NCI-H748 treated with DMSO at 0.1 percent for 48 hours (cell line): ENCODE measurements at places on chromosomes 6 and 20.

GRCh38 chr6:95133578-95133977, 443.8 kb upstream of the MANEA start:
- peak; percentile 50 for DNase-seq

- no peak for DNase-seq
Observed at GRCh38 chr6:116409756-116410155, 39.0 kb downstream of the DSE start.

DNA sequence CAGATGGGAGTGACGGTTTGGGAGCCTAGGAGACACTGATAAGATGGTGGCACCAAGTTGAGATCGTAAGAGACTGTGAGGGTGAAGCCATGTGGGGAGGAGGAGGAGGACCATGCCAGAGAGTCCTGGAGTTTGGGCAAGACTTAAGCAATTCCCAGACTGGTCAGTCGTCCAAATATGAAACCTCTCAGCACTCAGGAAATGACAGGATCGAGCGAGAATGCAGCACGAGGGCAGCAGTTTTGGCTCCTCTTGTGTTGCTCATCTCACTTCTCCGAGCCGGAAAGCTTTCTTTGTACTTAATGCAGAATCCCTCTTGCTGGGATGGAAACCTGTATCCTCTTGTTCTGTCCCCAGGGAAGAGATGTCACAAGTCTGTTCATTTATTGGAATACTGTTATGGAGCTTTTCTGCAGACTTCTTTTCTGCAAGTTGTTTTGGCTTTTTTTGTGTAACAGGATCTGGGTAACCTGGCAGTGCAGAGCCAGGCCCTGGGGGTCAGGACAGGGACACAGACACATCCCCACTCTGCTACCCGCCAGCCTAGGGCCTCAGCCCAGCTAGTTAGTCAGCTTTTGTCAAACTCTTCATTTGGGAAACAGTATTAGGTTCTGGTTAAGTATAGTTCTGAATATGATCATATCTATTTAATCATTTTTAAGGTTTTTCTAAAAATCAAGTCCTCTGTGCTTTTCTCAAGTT, 34.3 kb downstream of the FNDC1 start:
- no peak for DNase-seq

- DNase-seq = no peak
Observed at GRCh38 chr6:55560290-55560885, 18.6 kb downstream of the HMGCLL1 start.

GRCh38 chr20:53411129-53411528, 182.5 kb downstream of the ZNF217 start:
- DNase-seq = no peak

- no peak for DNase-seq
Observed at GRCh38 chr6:24549674-24550353, 55.0 kb downstream of the ALDH5A1 start.

GRCh38 chr6:1313384-1313766, 1.5 kb downstream of the FOXQ1 start:
- no peak for DNase-seq

DNA sequence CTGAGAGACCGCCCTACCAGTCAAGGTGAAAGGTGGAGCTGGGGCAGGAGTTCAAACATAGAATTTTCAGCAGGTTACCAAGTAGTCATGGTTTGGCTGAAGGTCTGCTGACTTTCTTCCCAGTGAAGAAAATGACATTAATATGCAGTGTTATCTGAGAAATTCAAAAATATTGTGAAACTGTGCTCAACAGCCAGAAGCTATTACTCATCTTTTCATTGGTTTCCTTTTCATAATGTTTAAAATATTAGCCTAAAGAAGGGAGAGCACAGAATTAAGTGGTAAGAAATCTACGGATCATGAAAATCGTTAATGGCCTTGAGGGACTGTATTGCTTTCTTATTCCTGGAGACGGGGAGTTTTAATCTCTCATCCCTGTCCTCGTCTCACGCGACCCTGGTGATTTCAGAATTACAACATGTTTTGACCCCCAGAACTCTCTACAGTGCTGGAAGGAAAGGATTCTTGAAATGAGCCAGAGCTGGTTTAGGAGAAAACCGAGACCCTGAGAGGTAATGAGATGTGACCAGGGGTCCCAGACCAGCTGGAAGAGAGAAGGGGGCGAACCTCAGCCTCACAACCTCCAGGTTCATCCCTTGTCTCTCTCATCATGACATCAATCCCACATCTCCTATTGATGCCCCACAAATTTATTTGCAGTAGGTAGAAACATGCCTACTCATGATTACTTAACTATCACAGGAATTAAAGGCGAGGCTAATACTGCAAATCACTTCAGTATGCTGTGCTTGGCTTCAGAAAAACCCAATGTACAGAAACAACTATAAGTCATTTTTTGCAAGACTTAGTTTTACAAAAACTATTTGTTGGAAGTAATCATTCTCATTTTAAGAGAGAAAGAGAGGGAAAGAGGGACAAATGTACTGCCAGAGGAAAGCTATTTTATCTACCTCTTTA, 209.5 kb downstream of the FNDC1 start:
- DNase-seq = no peak

DNA sequence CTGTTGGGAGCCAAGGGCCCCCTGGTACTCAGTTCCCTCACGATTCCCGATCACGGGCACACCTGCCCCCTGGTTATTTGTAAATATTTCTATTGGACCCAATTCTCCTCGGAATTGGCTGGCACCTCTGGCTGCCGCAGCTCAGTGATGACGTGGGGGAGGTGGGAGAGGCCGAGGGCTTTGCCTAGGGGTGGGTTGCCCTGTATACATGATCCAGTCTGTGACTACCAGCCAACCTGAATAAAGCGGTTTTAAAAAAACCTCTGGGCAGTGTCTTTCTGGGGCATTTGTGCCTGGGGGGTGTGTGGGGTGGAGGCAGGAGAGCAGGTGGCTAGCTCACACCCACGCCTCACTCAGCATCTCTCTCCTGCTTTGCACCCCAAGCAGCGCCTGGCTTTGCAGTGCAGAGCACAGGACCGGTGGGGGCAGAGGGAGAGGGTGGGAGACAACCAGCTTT, 42.2 kb downstream of the VSTM2L start:
- peak; percentile 41 for DNase-seq

- DNase-seq = no peak
Observed at GRCh38 chr6:121771937-121772720, 336.7 kb downstream of the GJA1 start.

- DNase-seq = no peak
Observed at GRCh38 chr20:10855778-10856177, 182.0 kb upstream of the JAG1 start.

DNA sequence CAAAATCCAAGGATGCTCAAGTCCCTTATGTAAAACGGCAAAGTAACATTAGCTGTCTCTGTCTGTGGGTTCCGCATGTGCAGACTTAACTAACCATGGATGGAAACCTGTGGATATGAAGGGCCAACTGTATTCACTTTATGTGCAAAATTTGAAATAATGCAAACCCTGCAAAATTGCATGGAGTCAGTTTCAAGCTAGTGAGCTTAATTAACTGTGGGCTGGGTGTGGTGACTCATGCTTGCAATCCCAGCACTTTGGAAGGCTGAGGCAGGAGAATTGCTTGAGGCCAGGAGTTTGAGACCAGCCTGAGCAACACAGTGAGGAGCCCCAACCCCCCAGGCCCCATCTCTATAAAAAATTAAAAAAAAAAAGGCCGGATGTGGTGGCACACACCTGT, 81.4 kb downstream of the ANKS1A start:
- no peak for DNase-seq

DNA sequence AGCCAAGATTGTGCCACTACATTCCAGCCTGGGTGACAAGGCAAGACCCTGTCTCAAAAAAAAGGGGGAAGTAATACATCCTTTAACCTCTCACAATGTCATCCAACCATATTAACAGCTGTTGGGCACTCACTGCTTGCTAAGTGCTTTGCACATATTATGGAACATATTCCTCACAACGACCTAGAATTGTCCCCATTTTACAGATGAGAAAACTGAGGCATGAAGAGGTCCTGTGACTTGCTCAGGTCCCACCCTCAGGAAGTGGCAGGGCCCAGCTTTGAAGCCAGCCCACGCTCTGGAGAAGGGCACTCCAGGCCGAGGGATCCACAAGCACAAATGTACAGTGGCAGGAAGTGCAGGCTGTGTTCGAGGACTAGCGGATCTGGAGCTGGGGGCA, 33.3 kb downstream of the BPIFB1 start:
- no peak for DNase-seq

DNA sequence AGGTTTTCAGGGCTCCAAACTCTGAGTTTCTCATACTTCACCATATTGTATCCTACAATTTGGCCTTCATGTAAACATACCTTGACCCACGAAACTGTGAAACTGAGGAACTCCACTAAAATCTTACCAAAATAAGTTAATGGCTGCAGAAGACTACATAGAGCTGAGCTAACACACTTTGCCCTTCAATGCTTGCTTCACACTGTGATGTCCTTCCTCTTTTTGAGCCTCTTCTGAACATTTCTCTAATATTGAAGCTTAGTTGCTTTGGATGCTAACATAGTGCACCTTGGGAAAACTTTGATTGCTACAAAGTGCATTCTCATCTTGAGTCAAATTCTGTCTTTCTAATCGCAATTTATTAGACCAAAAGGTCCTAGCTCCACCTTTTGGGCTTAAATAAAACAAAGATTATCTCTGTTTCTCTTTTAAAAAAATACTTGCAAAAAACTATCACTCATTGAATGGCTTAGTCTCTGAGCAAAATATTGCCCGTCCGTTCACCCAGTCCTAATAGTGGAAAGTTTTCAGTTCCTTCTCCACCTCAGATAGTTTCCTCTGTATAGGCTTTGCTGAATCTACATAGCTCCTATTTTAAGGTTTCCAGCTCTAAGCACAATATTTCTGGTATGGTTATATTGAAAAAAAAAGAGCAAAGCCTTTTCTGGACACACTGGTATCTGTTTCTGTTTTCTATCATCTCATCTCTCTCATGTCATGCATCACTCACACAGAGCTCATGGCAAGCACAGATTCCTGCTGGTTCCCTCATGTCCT, 494.6 kb downstream of the RFPL4B start:
- no peak for DNase-seq

DNA sequence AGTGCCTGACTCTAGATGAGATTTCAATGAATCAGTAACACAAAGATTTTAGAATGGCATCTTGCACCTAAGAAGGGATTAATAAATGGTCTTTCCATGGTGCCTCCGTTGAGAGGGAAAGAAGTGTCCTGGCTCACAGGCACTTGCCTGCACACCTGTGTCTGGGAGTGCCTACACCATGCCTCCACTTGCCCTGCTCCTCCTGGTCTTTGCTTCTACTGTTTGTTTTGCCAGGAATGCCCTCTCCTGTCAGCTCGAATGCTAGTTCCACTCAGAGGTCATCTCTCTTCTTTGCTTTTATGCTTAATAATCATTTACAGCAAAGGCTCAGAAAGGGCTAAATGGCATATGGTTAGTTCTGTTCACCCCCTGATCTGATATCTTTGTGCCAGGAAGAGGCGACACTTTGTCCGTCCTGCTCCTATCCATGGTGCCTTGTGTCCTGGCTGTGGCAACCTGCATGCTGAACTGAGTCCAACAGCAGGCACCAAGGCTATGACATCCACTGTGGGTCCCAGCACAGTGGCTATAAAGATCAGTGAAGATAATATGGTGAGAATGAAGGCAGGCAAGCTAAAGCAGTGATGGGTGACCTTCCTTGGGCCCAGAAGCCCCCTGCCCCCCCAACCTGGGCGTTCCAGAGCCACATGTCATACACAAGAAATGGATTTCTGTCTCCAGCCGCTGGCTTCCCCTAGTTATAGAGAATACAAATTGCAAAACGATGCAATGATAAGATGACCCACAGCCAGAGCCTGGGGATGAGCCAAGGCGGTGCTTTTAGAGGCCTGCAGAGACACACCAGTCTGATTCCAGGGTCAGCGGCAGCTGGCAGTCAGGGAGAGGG, 1.4 kb downstream of the C6orf132 start:
- no peak for DNase-seq

- no peak for DNase-seq
Observed at GRCh38 chr6:166625356-166625755, 1.7 kb downstream of the RPS6KA2 start.

GRCh38 chr6:122692175-122692598, 82.0 kb downstream of the PKIB start:
- DNase-seq = no peak

DNA sequence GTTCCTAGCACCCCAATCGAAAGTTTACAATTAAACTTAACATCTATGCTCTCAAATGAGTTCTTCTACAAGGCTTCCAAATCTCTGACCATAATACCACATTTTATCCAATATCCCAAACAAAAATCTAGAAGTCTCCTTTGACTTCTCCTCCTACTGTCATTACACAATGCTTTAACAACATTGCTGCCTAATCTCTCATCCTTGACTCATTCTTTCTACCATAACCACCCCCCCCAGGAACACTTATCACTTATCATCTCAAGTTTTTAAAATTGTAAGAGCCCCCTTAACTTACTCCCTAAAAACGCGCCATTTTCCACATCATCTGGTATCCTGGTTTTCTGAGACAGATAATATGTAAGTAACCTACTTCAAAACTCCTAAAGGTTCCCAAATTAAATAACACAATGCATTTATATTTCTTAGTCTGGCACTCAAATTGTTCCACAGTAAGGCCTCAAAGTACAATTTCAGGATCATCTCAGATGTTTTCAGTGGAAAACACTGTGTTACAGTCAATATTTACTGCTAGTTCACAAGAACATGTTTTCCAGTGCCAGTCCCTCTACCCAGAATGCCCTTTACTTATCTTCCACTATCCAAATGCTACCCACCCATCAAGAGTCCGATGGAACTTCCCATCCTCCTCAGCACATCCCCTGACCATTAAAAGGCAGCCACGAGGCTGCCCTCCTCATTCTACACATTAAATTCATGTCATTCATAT, 308.2 kb upstream of the THEMIS start:
- DNase-seq = no peak

DNA sequence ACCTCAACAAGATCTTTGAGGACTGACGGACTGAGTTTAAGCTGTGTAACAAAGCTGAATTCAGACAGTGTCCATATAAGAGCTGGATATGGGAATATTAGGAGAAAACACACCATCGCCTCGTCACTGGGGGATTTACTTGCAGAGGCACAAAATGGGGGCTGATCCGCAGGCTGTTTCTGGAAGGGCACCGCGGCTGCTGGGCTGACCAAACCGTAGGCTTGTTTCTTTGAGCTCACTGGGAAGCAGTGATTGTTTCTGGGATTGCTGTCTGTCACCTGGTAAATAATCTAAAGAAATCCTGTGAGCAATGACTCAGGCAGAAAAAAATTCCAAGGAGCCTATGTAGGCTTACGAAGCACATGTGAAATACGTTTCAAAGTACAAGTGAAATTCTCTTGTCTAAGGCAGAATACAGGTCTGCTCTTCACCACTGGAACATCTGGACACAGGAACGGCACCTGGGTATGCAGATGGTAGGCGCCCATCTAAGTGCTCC, 63.9 kb upstream of the MPC1 start:
- no peak for DNase-seq

DNA sequence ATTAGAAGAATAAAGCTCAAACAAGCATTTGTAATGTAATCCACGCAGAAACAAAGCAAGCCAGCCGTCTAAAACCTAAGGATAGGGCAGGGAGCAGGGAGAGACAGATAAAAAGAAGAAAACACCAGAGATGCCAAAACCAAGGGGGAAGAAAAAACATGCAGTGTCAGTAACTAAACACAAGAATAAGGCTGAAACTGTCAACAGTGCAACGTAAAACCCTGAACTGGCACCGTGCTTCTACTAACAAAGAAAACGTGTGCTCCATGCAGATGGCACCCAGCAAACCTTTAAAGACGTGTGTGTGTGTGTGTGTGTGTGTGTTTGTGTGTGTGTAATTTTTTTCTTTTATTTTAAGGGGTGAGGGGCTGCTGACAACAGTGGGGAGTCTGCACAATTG, 88.4 kb upstream of the TAB2 start:
- no peak for DNase-seq
